Kidney (tissue), 22 donors: ENCODE measurements at places on chromosomes 3 and 15.

- no peak for DNase-seq
Observed at GRCh38 chr15:40999190-40999589, 45.9 kb downstream of the CHAC1 start.

GRCh38 chr3:142929109-142929508 is 34.4 kb downstream of the PAQR9 start:
- no peak for DNase-seq

DNA sequence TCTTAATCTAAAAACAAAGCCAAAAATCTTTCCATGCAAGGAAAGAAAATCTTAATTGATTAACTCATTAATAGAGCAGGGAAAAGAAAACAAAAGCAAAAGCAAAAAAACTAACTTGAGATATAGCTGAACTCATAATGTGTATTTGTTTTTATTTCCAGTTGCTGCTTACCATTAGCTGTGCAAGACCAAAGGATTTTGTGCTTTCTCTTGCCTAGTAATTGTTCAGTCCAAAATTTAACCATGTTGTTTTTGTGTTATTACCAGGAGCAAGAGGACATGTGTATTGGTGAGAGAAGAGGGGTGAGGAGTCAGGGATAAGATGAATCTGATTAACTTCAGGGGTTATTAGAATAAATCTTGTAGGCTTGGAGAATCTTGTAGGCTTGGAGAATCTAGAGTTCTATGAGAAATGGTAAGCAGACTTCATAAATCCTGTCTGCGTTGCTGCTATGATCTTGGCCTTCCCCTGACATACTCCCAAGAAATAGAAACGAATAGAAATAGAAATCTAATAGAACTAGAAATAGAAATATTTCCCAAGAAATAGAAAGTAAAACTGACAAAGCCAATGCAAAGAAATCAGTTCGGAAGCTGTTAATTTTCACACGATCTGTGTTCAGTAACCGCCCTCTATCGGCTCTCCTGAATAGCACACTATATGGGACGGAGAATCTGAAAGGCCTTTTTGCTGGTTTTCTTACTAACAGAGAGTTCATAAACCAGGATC is 72.6 kb upstream of the TNFSF10 start:
- DNase-seq, result no peak

DNA sequence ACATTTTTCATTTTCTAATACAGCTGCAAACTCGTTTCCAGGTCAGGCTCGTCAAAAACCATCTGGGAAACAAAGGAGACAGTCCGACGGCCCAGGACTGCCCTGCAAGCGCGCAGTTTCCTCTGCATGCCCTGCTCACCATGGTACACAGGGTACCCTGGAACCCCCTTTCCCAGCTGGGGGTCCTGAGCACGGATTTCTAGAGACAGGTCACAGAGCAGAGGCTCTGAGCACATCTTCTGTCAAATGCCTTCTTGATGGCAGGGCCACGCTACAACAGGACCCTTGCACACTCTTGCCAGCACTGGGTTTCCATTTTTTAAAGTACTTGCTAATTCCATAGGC is 8.1 kb downstream of the ZXDC start:
- DNase-seq, result no peak

DNA sequence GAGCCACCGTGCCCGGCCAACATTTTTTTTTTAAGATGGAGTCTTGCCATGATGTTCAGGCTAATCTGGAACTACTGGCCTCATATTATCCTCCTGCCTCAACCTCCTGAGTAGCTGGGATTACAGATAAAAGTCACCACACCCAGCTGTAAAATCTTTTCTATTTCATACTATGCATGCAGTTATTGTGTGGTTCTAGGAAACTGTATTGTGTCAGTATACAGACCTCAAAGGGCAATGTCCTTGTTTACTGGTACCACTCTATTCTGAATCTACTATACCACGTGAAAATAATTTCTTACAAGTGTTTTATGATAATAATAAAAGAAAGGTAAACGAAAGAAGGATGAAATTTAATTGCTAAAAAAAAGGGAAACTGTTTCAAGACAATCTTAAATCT is 123.5 kb upstream of the PTX3 start:
- no peak for DNase-seq

GRCh38 chr15:38196076-38196475 is 56.6 kb upstream of the SPRED1 start:
- DNase-seq, result no peak

GRCh38 chr15:94858011-94858410 is 626.6 kb downstream of the MCTP2 start:
- DNase-seq, result no peak

DNA sequence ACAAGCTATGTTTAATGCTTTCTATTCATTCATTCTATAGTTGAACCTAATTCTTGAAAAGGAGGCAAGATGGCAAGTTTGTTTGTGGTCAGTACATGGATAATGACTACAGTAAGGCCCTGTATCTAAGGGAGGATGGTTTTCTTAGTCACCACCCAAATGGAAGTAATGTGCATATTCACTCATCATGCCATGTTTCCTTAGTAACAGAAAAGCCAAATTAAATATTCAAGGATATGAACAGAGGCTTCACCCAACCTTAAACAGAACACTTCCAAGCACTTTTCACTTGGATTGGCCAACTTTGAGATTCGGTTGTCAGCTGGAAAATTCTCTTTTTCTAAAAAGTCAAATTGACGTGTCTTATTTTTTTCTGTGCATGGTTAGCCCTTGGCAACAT is 805.3 kb upstream of the LMCD1 start:
- no peak for DNase-seq
